Tongue (tissue), 3 donors: ENCODE measurements at places on chromosomes 16 and 17.

- no peak for DNase-seq
Observed at GRCh38 chr16:68475071-68475470, 26.8 kb upstream of the SMPD3 start.

GRCh38 chr17:65684631-65685030 lies 123.2 kb upstream of the AXIN2 start:
- DNase-seq, result no peak

DNA sequence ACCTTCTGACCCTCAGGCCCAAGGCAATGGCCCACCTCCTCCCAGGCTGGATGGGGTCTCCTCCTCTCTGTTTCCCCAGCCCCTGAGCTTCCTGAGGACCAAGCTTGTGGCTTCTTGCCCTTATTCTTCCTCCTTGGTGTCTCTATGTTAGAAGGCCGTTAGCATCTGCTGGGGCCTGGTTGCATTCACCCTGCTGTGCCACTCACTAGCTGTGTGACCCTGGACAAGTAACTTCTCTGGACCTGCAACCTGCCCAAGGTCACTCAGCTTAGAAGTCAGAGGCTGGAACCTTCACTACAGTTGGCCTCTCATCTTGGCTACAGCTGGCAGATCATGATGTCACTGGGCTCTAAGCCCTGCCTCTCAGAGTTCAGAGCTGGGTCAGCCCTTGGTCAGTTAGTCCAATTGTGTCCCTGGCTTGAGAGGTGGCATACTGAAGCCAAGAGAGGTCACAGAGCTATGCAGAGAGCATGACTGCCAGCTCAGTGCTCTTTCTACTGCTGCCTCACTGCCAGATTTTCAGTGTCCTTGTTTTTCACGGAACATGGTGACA lies 3.0 kb downstream of the MT2A start:
- DNase-seq, result no peak

- DNase-seq, result peak; percentile 69
Observed at GRCh38 chr17:41666237-41666641, 22.4 kb upstream of the EIF1 start.
